DMS79 (cell line): ENCODE measurements at places on chromosomes 13 and 19.

GRCh38 chr19:56147307-56147706 lies 6.2 kb downstream of the ZNF444 start:
- DNase-seq: no peak

DNA sequence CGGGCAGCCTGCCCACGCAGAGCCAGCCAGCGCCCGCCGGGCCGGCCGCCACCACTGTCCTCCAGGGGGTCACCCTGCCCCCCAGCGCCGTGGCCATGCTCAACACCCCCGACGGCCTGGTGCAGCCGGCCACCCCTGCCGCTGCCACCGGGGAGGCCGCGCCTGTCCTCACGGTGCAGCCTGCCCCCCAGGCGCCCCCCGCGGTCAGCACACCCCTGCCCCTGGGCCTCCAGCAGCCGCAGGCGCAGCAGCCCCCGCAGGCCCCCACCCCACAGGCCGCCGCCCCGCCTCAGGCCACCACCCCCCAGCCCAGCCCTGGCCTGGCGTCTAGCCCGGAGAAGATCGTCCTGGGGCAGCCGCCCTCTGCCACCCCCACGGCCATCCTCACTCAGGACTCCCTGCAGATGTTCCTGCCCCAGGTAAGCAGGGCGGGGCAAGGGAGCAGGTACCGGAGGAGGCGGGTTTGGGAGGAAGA lies 32.3 kb upstream of the EHD2 start:
- no peak for DNase-seq

- DNase-seq: no peak
Measured at GRCh38 chr19:40633207-40633606, 32.0 kb downstream of the LTBP4 start.

DNA sequence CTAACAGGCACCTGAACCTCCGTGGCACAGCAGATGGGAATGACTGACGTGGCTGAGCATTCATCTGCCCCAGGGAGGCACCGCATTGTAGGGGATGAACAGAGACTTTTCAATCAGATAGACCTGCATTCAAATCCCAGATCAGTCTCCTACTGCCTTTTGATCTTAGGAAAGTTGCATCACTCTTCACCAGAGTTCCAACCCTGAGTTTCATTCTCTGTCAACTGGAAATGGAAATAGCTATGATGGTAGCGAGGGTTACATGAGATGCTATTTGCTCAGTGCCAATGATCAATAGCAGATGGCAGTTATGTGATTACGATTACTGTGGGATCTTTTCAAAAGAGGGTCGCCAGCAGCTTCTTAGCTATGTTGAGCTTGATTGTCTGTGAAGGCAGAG lies 189.3 kb upstream of the RFC3 start:
- DNase-seq: no peak

DNA sequence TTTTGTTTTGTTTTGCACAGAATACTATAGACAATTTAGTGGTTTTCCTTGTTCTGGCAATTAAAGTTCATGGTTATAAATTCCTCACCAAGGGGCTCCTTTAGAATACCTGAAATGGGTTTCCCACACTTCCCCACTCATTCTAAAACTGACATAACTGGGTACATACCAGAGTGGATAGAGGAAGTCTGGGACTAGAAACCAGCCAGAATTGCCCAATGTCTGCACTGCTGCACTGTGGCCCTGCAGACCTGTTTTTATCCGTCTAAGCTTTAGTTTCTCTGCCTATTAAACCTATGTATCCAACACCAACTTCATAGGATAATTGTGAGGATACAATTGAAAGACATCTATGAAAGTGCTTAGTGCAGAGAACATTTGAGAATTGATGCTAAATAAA lies 498.6 kb downstream of the KCTD12 start:
- DNase-seq: no peak
